ENCODE measurements at places on chromosomes 5 and 9.

DNA sequence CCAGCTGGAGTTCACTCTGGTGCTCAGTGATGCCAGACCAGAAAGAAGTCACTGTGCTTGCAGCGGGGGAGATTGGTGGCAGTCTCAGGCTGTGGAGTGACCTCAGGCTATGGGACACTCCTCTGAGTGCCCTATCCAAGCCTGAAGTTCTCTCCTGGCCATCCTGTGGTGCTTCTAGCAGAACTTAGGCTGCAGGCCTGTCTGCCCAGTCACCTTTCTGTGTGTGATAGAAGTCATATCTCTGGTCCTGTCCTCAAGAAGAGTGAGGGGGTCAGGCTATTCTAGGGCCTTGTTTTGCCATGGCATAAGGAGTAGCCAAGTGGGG, 9.3 kb downstream of the PDLIM4 start:
- no peak overlapping the region for H3K27ac ChIP-seq
- H3K27me3 ChIP-seq: peaks cover 2% of the 10 kb centered on the region
- peaks cover 36% of the 10 kb centered on the region for H3K4me1 ChIP-seq
- H3K36me3 ChIP-seq: no peaks in the 10 kb centered on the region
- H3K4me3 ChIP-seq: no peak overlapping the region
- no peak for DNase-seq

GRCh38 chr5:76690037-76690679, 25.8 kb upstream of the F2R start:
- no peak overlapping the region for H3K27ac ChIP-seq
- peaks cover 28% of the 10 kb centered on the region for H3K4me1 ChIP-seq
- H3K27me3 ChIP-seq: no peaks in the 10 kb centered on the region
- DNase-seq: no peak
- no peak overlapping the region for H3K4me3 ChIP-seq

GRCh38 chr9:89984214-89984613, 379.4 kb downstream of the GADD45G start:
- peak overlapping the region; percentile 69 for H3K4me3 ChIP-seq
- H3K36me3 ChIP-seq: no peaks in the 10 kb centered on the region
- H3K27me3 ChIP-seq: peaks cover 39% of the 10 kb centered on the region
- H3K4me1 ChIP-seq: peaks cover 61% of the 10 kb centered on the region
- H3K27ac ChIP-seq: peak overlapping the region; percentile 98

DNA sequence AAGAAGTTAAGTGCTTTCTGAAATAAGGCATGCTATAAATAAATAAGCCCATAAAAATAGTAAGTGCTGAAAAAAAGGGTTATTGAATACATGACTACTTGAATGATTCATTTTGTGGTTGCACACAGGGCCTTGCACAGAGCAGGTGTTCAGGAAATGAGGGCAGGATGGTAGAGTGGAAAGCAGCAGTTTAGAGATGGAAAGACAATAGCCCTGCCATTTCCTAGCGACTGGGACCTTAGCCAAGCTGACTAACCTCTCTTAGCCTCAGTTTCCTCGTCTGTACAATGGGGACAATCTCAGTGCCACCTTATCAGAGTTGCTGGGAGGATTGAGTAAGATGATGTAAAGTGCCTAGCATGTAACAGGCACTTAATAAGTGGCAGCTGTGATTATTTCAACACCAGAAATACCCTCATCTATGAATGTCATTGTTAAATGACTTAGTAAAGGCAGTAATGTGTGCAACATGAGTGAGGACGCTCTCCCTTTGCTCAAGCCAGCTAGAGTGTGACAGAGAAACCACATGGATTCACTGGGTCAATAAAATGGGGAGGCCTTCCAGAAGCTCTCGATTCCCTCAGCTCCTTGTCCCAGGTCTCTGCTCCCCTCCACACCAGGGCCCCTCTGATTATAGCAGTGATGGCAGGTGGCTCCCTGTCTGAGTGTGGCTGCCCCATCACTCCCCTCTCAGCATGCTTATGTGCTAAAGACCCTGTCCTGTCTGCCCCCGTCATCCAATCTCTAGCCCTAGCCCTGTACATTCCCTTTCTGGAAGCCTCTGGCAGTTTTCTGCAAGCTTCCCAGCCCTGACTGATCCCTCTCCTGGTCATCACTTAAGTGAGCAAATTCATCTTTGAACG, 16.0 kb upstream of the PHF19 start:
- peaks cover 10% of the 10 kb centered on the region for H3K36me3 ChIP-seq
- H3K4me1 ChIP-seq: peaks cover 91% of the 10 kb centered on the region
- DNase-seq: peak; percentile 65
- H3K4me3 ChIP-seq: peak overlapping the region; percentile 70

GRCh38 chr5:54313311-54314270, 3.2 kb upstream of the ARL15 start:
- H3K4me1 ChIP-seq: peaks cover 19% of the 10 kb centered on the region
- H3K27me3 ChIP-seq: peaks cover 14% of the 10 kb centered on the region
- no peak for DNase-seq
- no peak overlapping the region for H3K27ac ChIP-seq
- no peak overlapping the region for H3K4me3 ChIP-seq

DNA sequence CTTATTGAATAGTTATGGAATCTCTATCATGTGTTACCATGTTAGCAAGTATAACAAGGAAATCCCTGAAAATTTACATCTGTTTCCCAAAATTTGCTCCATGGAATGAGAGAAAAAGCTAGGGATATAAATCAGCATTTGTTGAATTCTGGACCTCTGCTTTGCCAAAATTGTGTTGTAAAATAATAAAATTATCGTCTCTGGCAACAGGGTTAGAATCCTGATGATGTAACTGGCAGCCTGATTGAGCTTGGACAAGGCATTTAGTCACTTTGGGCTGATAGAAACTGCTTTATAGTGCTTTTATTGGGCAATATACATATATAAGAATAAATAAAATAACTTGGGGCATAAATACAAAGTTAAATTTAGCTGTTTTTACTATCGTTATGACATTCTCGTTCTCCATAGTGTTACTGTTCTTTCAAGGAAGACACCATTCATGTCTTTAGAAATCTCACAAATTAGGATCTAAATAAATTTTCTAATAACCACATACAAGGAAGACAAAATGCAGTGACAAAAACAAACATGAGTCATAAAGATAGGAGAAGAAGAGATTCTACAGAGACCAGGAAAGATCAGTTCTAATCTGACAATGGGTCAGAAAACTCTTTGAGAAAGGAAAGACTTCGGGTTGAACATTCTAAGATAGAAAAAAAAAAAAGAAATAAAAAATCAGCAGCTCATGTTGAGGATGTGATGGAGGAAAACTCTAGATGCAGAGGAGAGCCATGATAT, 145.0 kb upstream of the CDH10 start:
- no peak overlapping the region for H3K4me3 ChIP-seq
- no peak overlapping the region for H3K27ac ChIP-seq
- H3K4me1 ChIP-seq: no peaks in the 10 kb centered on the region
- DNase-seq: no peak

GRCh38 chr9:69476016-69476415, 151.0 kb downstream of the ENTREP1 start:
- no peak overlapping the region for H3K27ac ChIP-seq
- peaks cover 12% of the 10 kb centered on the region for H3K27me3 ChIP-seq
- H3K4me3 ChIP-seq: no peak overlapping the region
- no peaks in the 10 kb centered on the region for H3K36me3 ChIP-seq
- DNase-seq: no peak
- peaks cover 24% of the 10 kb centered on the region for H3K4me1 ChIP-seq

DNA sequence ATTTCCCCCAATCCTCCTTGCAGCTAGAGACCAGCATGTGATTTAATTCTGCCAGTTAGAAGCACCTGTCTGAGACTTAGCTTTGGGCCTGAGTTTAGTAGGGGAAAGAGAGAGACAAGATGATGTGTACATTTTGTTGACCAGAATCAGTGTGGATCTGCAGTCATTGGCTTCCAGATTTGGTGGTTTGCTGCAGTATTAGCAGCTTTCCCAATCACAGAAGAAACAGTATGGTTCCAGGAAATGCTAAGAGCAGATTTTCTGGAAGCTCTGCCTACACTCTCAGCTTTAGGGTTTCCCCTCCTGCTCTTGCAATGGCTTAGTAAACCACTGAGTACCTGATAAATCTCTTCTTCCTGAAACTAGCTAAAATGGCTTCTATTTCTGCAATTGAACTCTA, 48.8 kb upstream of the FREM1 start:
- H3K4me1 ChIP-seq: peaks cover 21% of the 10 kb centered on the region
- no peaks in the 10 kb centered on the region for H3K36me3 ChIP-seq
- no peak overlapping the region for H3K4me3 ChIP-seq
- no peaks in the 10 kb centered on the region for H3K27me3 ChIP-seq

- no peak for DNase-seq
- H3K36me3 ChIP-seq: peaks cover 57% of the 10 kb centered on the region
- no peak overlapping the region for H3K4me3 ChIP-seq
Observed at GRCh38 chr5:171907725-171908343, 98.6 kb downstream of the FBXW11 start.

GRCh38 chr5:33261305-33261704, 179.5 kb upstream of the TARS1 start:
- no peak overlapping the region for H3K27ac ChIP-seq
- no peak overlapping the region for H3K4me3 ChIP-seq
- no peaks in the 10 kb centered on the region for H3K36me3 ChIP-seq
- no peaks in the 10 kb centered on the region for H3K4me1 ChIP-seq
- DNase-seq: no peak

GRCh38 chr5:122219436-122220166, 90.3 kb downstream of the ZNF474 start:
- H3K4me3 ChIP-seq: no peak overlapping the region
- H3K4me1 ChIP-seq: no peaks in the 10 kb centered on the region
- DNase-seq: no peak
- peaks cover 13% of the 10 kb centered on the region for H3K27me3 ChIP-seq
- no peaks in the 10 kb centered on the region for H3K36me3 ChIP-seq
- H3K27ac ChIP-seq: no peak overlapping the region

DNA sequence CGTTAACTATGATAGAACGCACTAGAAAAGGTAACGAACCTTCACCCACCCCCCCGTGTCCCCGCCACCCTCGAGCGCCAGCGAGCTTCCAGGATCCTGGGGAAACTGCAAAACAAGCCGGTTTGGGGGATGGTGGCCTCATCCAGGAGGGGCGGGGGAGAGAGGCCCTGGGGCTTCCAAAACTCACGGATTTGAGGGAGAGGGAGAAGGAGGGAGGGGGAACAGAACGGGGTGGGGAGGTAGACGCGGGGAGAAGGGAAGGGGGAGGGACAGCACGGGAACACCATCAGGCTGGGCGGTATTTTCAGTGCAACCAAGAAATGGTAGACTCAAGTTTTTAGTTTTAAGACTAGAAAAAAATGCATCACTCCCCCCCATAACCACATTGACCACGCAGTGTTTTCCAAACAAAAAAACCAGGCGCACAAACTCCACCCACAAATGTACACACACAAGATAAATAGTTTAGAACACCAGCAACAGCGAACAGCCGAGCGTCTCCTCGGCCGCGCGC, 1.4 kb downstream of the NRARP start:
- H3K4me3 ChIP-seq: peak overlapping the region; percentile 74
- DNase-seq: no peak
- H3K36me3 ChIP-seq: no peaks in the 10 kb centered on the region
- peaks cover 17% of the 10 kb centered on the region for H3K4me1 ChIP-seq

DNA sequence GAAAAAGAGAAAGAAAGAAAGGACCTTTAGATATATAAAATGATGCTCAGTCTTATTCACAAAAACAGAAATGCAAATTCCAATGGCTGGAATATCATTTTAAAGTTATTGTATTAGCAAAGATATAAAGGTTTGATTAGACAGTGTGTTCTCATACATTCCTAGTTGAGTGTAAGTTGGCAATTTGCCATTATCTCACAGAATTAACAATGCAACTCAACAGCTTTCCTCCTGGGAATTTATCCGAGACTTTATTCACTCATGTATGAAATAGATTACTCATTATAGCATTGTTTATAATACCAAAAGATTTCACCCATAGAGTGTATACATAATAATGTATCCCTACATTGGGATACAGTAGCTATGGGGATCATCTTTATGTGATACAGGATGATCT, 27.1 kb upstream of the MLLT3 start:
- H3K4me1 ChIP-seq: no peaks in the 10 kb centered on the region
- no peak for DNase-seq
- H3K4me3 ChIP-seq: no peak overlapping the region
- H3K27me3 ChIP-seq: peaks cover 4% of the 10 kb centered on the region
- H3K27ac ChIP-seq: no peak overlapping the region
- H3K36me3 ChIP-seq: no peaks in the 10 kb centered on the region

- no peak for DNase-seq
- H3K36me3 ChIP-seq: no peaks in the 10 kb centered on the region
- H3K27ac ChIP-seq: no peak overlapping the region
- no peaks in the 10 kb centered on the region for H3K4me1 ChIP-seq
- no peak overlapping the region for H3K4me3 ChIP-seq
- H3K27me3 ChIP-seq: peaks cover 7% of the 10 kb centered on the region
Observed at GRCh38 chr9:136305804-136306203, 1.9 kb upstream of the CCDC187 start.

DNA sequence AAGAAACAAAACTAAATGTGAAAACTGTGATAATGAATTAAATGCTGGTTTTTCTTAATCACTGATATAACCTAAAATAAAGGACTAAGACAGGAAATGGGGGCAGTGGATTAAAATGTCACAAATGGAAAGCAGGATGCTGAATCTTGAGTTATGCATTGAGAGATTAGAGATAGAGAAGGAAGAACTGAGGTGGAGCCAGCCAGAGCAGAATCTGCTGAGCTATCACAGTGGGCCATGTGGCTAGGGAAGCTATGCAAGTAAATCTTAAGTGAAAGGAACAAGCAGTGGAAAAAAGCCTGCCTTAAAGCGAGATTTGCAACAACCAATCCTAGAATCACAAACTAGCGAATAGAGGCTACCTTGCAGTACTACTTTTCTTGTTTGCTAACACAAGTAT, 188.5 kb upstream of the RASA1 start:
- DNase-seq: no peak
- peaks cover 69% of the 10 kb centered on the region for H3K4me1 ChIP-seq
- H3K27me3 ChIP-seq: no peaks in the 10 kb centered on the region
- no peak overlapping the region for H3K4me3 ChIP-seq
- peak overlapping the region; percentile 3 for H3K27ac ChIP-seq
- H3K36me3 ChIP-seq: no peaks in the 10 kb centered on the region

DNA sequence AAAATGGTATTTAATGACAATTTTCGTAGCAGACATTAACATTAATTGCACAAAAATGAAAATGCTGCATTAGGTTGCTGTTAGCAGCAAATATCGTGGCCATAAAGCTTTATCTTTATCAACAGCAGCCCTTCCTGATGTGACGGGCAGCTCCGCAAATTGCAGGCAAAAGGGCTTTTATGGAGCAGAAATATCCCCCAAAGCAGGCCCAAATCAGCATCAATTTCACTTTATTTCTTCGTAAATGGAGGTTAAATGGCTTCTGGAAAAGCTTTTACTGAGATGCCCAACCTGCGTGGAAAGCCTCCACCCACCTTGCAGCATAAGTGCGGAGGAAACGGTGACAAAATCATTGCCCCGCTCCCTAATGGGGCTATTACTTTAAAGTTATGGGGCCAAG, 77.9 kb upstream of the BARHL1 start:
- H3K27me3 ChIP-seq: peaks cover 16% of the 10 kb centered on the region
- no peak overlapping the region for H3K27ac ChIP-seq
- H3K4me1 ChIP-seq: peaks cover 11% of the 10 kb centered on the region
- H3K36me3 ChIP-seq: no peaks in the 10 kb centered on the region
- no peak overlapping the region for H3K4me3 ChIP-seq
